ENCODE measurements at places on chromosomes 16 and 17. TPM values are rescaled to one million over a fixed set of nuclear protein-coding genes. Genes with fewer than 3 reads are reported as not detected.

The KRT23 gene
- total RNA-seq: not detected

The CBX8 gene
- total RNA-seq: 5.6 TPM

The TEKT3 gene
- 1.1 TPM for total RNA-seq

The VASN gene
- total RNA-seq: 13.0 TPM

The MMP28 gene
- not detected for total RNA-seq

The GPR179 gene
- not detected for total RNA-seq

The SGCA gene
- total RNA-seq: 2.9 TPM

The OSGIN1 gene
- 2.7 TPM for total RNA-seq

The COL1A1 gene
- 58.7 TPM for total RNA-seq

The ATP1B2 gene
- total RNA-seq: 16.6 TPM

DNA sequence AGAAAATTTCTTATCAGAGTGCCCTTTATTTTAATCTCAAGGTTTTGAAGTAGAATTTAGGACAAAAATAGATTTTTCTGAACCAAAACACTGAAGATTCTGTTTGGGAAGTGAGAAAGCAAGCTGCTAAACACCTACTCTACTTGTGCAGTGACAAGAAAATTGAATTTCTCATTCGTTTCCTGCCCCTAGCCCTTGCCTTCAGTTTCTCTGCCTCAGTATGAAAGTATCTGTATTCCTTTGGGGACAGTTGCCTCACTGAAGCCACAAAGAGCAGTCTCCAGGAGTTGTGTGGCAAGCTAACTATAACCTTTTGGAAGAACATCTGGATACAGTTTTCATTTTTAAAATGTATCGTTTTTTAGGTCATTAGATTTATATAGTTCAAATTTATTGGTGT, 19.7 kb downstream of the MOSMO start:
- DNase-seq: no peak

DNA sequence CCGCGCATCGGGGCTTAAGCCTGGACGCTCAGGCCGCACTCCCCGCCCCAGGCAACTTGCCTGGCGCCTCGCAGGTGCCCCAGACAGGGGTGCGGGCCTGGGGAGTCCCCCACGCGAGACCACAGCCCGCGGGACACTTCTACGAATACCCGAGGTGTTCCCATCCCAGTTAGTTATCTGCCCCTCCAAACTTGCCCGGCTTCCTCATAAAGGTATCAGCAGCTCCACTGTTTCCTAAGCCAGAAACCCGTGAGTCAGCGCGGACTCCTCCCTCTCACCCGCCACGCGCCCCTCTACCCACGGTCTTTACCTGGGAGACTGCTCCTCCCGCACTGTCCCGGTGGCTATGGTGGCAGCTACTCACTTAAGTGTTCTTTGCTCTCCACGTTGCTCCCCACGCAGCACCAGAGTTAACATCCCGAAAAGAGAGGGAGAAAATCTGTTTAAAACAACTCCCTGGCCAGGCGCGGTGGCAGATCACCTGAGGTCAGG, 1.0 kb upstream of the CREBBP start:
- DNase-seq: peak; percentile 68

GRCh38 chr16:64144617-64145016, 977.2 kb downstream of the CDH11 start:
- no peak for DNase-seq

GRCh38 chr17:44916781-44917241, 1.5 kb upstream of the GFAP start:
- peak; percentile 52 for DNase-seq

DNA sequence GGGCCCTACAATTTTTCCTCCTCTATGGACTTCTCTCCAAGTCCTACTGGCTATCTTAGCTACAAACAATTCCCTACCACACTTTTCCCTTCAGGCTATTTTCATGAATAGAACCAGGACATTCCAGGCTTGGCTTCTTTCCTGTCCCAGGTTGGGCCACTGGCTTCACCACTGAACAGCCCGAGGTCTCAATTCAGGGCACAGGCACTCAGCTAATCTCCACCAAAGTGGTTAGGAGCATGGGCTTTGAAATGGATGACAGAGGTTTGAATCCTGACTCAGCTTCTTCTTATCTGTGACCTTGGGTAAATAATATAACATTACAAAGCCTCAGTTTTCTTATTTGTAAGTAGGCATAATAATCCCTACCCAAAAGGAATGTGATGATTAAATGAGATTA, 50.9 kb upstream of the ZNF629 start:
- DNase-seq: no peak

- DNase-seq: no peak
These were observed 591.1 kb upstream of the C16orf82 start for GRCh38 chr16:26475596-26475995.

- peak; percentile 60 for DNase-seq
These were observed 329.9 kb downstream of the KCNJ2 start for GRCh38 chr17:70499067-70499786.

DNA sequence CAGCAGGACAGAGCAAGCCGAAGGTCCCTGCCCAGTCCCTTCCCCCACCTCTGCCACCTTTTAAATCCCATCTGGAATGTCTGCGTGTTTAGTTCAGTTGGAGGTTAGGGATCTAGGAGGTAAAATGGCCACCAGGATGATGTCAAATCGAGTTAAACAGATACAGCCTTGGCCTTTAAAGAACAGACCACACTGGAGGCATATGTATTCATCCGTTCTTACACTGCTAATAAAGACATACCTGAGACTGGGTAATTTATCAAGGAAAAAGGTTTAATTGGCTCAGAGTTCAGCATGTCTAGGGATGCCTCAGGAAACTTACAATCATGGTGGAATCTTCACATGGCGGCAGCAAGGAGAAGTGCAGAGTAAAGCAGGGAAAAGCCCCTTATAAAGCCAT, 167.8 kb upstream of the CACNG5 start:
- no peak for DNase-seq

DNA sequence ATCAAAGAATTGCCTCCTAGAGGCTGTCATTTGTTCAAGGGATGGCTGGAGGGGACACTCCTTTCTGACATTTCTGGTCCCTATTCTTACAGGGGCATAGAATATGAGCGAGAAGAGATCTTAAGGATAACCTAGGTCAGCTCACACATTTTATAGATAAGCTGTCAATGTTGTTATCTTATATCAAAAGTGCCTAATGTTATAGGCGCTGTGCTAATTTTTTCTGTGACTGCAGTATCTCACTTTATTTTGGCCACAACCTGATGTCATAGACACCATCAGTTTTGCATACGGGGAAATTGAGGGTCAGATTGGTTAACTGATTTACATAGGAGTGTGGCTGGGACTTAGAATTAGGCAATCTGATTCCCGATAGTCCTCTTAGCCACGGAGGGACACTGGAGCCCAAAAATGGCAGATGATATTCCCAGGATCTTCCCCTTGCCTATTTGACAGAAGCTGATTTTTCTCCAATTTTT, 1.2 kb downstream of the CPD start:
- no peak for DNase-seq

- DNase-seq: no peak
These were observed 519.3 kb downstream of the HAPSTR1 start for GRCh38 chr16:9610727-9611126.

GRCh38 chr17:38431346-38432145, 3.3 kb downstream of the ARHGAP23 start:
- DNase-seq: peak; percentile 39

DNA sequence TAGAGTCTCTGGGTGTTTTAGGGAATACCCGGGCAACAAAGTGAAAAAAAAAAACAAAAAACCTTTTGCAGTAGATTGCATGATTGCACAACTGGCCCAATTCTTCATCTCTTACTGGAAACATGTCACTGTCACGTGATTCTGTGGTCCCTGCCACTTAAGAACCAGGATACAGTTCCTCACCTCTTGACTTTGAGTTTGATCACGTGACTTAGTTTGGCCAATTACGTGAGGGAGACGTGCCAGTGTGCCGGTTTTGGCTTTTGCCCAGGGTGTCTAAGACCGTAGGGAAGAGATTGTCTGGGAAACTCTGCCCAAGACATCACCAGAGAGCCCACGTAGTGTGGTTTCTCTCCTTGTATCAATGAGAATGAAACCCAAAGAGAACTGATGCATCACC, 88.7 kb downstream of the GRIN2A start:
- no peak for DNase-seq

DNA sequence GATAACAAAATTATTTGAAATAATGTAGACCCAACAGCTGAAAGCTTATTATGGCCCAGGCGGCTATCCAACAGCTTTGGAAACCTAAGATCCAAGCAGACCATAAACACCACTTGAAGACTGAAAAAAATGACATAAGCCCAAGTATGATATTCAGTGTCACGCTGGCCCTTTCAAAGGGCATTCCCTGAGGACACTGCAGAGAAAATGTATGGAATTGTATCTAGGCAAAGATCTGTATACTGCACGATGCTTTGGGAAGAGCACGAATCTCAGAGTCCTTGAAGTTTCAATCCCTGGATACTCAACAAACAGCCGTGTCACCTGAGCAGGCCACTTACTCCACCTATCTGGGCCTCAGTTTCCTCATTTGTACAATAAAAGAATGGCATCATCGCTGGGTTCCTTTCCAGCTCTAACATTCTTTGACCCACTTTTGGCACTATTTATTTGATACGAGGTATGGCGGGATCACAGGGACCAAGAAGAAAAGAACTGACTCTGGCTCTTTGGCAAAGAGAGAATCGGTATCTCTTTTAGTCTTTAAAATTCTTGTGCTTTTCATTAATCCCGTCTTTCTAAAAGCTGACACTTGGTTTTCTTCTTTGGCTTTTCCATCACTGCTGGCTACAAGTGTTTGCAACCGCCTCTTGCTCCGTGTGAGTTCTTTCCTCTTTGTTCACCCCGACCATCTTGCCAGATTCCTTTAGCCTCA, 1.2 kb downstream of the STAT5B start:
- no peak for DNase-seq

GRCh38 chr17:75480281-75480680, 23.8 kb downstream of the TMEM94 start:
- DNase-seq: peak; percentile 44

- DNase-seq: no peak
These were observed 16.9 kb downstream of the LDAF1 start for GRCh38 chr16:21175397-21175796.

DNA sequence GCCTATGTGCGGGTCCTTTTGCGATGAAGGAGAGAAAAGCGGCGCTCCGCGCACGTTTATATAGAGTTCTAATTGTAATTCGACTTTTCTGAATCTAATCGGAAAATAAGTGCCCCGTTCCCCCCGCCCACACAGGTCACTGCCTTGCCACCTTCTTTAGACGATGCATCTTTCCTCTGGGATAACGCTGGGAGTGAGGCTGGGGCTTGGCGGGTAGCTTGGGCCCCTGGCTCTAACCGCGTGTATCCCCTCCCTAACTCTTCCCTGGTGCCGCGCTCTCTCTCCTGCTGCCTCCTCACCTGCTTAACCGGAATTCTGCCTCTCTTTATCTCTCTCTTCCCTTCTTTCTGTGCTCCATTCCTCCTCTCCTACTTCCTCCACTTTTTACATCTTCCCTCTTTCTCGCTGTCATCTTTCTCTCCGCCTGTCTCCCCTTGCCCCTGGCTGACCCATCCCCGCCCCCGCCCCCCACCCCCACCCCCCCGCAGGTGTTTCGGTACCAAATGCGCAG, 2.6 kb downstream of the LHX1 start:
- DNase-seq: no peak

- no peak for DNase-seq
These were observed 58.3 kb downstream of the TMEM186 start for GRCh38 chr16:8739151-8739550.

- peak; percentile 74 for DNase-seq
These were observed 17.8 kb downstream of the JPH3 start for GRCh38 chr16:87620201-87620495.

Measured in endodermal cell (in vitro differentiated cells).